ENCODE measurements at places on chromosomes 11 and 22. TPM values are rescaled to one million over a fixed set of nuclear protein-coding genes. Genes with fewer than 3 reads are reported as not detected.

GRCh38 chr11:101915791-101916291 is 481 bp downstream of the ANGPTL5 start:
- DNase-seq = peak; percentile 37

CARD10 gene
- 24.0 TPM for total RNA-seq

DNA sequence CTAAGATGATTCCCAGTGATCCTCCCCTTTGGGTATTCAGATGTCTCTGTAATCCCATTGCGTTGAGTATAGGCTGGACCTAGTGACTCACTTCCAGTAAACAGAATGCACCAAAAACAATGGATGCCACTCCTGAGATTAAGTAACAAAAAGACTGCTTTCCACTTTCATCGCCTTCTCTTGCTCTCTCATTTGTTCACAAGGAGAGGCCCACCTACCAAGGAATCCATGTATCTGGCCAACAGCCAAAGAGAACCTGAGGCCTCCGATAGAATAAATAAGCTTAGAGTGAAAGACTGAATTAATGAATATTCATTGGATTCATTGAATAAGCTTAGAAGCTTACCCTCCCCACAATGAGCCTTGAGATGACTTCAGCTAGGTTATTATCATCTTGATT is 454.6 kb downstream of the KCNA4 start:
- DNase-seq = no peak

TEX12 gene
- total RNA-seq = not detected

GRCh38 chr11:94307101-94307791 is 2.9 kb downstream of the IZUMO1R start:
- DNase-seq = no peak

DNA sequence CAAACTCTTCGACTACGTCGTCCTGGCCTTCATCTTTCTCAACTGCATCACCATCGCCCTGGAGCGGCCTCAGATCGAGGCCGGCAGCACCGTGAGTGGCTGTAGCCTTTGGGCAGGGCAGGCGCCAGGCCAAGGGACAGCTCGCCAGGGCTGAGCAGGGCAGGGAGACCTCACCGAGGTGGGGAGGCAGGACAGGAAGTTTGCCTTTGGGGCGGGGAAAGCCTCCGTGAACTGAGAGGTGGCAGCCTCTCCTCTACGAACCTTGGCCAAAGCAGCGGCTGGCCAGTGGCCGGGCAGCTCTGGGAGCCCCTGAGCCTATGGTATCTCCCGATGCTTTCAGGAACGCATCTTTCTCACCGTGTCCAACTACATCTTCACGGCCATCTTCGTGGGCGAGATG is 93.2 kb downstream of the CACNA1I start:
- DNase-seq = no peak

GRCh38 chr22:25068707-25069106 is 116.2 kb downstream of the KIAA1671 start:
- no peak for DNase-seq

RASL10A gene
- 0.11 TPM for total RNA-seq
